ENCODE measurements at places on chromosomes 16 and 17.

DNA sequence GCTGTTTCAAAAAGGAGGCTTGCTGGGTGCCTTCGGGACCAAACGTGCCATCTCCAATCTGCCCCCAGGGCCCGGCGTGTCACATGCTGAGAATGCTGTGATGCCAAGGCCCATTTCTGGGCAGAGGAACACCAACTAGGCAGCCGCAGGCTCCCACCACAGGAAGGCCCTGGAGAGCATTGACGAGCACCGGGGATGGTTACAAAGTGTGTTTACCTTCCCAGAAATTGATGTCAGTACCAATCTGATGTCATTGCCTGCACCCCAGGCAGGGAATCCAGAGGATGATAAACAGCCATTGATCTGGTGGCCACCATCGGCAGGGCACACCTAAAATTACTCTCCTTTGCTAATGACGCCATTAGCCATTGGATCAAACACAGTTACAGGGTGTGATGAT lies 418.1 kb upstream of the CDH5 start:
- no peak for DNase-seq

- no peak for DNase-seq
Observed at GRCh38 chr17:81822996-81823819, 9.9 kb downstream of the MCRIP1 start.

DNA sequence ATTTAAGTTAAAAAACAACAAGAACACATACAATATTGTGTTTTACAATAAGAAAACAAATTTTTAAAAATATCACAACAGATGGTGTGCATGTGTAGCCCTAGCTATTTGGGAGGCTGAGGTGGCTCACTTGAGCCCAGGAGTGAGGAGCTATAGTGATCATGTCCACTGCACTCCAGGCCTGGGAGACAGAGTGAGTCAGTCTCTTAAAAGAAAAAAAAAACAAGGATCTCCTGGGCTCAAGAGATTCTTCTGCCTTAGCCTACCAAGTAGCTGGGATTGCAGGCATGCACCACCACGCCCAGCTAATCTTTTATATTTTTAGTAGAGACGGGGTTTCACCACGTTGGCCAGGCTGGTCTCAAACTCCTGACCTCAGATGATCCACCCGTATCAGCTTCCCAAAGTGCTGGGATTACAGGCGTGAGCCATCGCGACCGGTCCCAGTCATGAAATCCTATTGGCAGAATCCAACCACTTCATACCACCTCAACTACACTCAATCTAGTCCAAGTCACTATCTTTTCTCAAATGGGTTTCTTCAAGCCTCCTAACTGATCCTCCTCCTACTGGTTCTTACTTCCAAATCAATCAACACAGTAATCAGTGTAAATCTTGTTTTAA lies 55.0 kb downstream of the STH start:
- DNase-seq: no peak

- peak; percentile 33 for DNase-seq
Observed at GRCh38 chr17:75856062-75856756, 1.1 kb upstream of the WBP2 start.

- DNase-seq: no peak
Observed at GRCh38 chr16:55668340-55669281, 12.8 kb downstream of the SLC6A2 start.

- no peak for DNase-seq
Observed at GRCh38 chr17:18040261-18040858, 1.2 kb downstream of the GID4 start.

DNA sequence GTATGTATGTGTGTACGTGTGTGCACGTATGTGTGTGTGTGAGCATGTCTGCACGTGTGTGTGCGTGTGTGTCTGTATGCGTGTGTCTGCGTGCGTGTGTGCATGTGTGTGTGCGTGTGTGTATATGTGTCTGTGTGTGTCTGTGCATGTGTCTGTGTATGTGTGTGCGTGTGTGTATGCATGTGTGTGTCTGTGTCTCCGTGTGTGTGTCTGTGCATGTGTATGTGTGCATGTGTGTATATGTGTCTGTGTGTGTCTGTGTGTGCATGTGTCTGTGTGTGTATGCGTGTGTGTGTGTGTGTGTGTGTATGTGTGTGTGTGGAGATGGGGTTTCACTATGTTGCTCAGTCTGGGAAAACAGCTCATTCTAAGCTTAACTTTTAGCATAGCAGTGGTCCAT lies 43.9 kb downstream of the ATP2C2 start:
- DNase-seq: no peak

DNA sequence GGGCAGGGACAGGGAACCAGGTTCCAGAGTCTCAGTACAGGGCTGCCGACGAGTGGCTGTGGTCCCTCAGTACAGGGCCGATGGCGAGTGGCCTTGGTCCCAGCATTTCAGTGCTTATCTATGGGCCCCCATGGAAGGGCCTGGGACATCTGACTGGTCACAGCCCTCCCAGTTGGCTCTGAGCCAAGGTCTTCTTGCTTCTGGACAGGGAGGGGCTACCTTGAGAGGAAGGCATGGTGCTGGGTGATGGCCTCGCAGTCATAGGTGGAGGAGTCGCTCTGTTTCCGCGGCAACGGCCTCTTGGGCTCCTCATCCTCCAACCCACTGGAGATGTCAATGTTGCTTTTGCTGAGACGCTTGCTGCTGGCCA lies 32.5 kb downstream of the PIMREG start:
- no peak for DNase-seq

GRCh38 chr17:78448356-78448993 lies 70.0 kb downstream of the PGS1 start:
- no peak for DNase-seq

- DNase-seq: peak; percentile 63
Observed at GRCh38 chr17:5500589-5501391, 14.4 kb downstream of the MIS12 start.

DNA sequence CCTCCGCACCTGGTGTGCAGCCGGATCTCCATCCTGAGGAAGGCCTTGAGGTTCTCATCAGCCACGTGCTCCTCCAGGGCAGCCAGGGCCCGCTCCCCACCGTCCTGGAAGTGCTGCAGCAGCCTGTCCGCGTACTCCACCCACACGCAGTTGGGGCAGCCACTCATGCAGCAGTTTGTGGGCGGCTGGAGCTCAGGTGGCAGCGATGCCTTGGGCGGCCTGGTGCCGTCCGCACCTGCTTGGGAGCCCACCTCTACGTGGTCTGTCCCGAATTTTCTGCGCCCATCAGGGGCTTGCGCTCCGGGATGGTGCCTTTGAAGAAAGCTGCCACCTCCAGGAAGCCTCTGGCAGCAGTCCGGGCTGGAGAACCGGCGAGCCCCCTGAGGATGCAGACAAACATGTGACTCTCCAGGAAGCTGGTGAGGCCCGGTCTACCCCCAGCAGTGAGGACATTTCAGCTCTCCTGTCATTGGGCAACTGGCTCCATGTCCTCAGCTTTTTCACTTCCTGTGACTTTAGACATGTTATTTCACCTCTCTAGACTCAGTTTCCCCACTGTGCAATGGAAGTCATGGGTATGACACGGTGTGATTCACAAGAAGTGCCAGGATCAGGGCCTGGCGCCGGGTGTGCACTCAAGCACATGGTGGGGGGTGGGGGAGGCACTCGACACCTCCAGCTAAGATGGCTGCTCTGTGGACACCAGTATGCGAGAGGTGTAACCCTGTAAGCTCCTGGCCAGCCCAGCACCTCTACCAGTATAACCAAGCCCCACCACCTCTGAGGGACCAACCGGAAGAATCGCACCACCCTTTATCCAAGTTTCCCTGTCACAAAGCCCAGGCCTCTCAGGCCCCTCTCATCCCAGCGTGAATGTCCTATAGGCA lies 957 bp downstream of the OXLD1 start:
- DNase-seq: no peak

DNA sequence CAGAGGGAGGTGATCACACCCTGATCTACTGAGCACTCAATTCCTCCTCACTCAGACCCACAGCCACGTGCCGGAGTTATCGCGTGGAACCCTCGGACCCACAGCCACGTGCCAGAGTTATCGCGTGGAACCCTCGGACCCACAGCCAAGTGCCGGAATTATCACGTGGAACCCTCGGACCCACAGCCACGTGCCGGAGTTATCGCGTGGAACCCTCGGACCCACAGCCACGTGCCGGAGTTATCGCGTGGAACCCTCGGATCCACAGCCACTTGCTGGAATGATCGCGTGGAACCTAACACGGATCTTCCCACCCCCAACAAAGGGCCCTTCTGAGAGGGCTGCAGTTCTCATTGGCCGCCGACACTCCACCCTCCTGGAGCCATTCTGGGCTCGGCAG lies 97.7 kb downstream of the PGS1 start:
- no peak for DNase-seq

- no peak for DNase-seq
Observed at GRCh38 chr16:29156511-29156910, 171.7 kb downstream of the LAT start.

GRCh38 chr16:68991075-68991474 lies 114.4 kb upstream of the HAS3 start:
- no peak for DNase-seq

GRCh38 chr17:59634632-59635541 lies 15.2 kb downstream of the CLTC start:
- no peak for DNase-seq

DNA sequence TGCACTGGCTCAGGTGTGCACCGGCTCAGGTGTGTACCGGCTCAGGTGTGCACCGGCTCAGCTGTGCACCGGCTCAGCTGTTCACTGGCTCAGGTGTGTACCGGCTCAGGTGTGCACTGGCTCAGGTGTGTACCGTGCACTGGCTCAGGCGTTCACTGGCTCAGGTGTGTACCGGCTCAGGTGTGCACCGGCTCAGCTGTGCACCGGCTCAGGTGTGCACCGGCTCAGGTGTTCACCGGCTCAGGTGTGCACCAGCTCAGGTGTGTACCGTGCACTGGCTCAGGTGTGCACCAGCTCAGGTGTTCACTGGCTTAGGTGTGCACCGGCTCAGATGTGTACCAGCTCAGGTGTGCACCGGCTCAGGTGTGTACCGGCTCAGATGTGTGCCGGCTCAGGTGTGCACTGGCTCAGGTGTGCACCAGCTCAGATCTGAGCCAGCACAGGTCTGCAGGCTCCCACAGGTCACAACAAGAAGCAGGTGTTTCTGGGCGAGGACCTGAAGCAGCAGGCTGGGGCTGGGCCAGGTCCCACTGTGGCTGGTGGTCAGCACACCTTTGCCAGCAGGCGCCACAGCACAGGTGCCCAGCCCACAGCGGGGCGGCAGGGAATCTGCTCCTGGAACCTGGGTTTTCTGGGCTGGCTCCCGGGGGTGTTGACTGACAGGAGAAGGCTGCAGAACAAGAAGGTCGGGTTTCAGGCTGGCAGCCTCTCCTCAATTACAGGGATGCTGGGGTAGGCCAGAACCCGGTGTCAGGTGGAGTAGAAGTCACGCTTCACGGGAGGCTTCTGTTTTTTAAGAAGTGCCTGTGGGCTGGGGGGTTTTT lies 17.2 kb downstream of the METRNL start:
- DNase-seq: no peak

DNA sequence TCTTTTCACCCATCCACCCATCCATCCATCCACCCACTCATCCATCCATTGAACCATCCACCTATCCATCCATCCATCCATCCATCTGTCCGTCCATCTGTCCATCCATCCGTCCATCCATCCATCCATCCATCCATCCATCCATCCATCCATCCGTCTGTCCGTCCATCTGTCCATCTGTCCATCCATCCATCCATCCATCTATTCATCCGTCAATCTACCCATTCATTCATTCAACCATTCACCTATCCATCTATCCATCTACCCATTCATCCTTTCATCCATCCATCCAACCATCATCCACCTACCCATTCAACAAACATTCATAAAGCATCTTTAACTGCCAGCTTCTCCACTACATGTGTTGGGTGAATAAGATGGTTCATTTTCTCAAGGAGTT lies 28.9 kb downstream of the GP2 start:
- no peak for DNase-seq

DNA sequence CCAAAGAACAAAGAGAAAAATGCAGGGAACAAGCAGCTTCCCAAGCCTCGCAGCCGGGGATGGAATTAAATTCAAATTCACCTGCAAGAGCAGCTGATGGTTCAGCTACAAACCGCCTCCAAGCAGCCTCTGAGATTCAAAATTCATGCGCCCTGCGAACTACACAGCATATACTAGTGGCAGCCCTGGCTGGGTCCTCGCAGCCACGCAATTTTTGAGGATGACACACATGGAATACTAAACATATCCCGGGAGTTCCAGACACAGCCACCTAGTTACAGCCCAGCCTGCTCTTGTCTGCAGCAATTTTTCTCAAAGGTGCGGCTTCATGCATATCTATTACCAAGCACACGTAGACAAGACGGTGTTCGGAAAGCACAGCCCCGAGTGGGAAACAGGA lies 35.9 kb upstream of the KIFC3 start:
- no peak for DNase-seq

All from activated gamma-delta T cell treated with anti-CD3 and anti-CD28 coated beads, Interleukin-2, amount 50 U/mL, for 16 hours (primary cell).